ENCODE measurements at places on chromosomes 2 and 18. TPM values are rescaled to one million over a fixed set of nuclear protein-coding genes. Genes with fewer than 3 reads are reported as not detected.

DNA sequence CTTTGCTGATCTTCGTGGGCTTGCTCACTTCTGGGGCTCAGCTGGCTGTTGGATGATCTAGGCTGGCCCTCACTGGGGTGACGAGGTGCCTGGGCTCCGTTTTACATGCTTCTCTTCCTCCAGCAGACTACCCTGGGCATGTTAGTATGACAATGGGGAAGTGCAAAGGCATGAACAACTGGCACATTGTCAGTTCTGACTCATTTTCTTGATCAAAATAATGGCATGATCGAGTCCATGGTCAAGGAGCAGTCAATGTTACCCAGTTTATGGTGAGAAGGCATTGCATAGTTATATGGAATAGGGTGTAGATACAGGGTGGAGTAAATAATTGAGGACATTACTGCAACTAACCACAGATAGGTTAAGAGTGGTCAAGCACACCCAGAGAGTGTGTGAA lies 10.0 kb upstream of the UPP2 start:
- no peak for DNase-seq
- H3K27ac ChIP-seq: no peak overlapping the region
- peaks cover 7% of the 10 kb centered on the region for H3K4me1 ChIP-seq
- H3K36me3 ChIP-seq: no peaks in the 10 kb centered on the region
- H3K27me3 ChIP-seq: no peaks in the 10 kb centered on the region
- no peak overlapping the region for H3K4me3 ChIP-seq

- no peaks in the 10 kb centered on the region for H3K27me3 ChIP-seq
- H3K4me1 ChIP-seq: peaks cover 8% of the 10 kb centered on the region
- H3K36me3 ChIP-seq: no peaks in the 10 kb centered on the region
- no peak for DNase-seq
- no peak overlapping the region for H3K4me3 ChIP-seq
- no peak overlapping the region for H3K27ac ChIP-seq
These were observed 299.1 kb upstream of the SPRED2 start for GRCh38 chr2:65731476-65731875.

DNA sequence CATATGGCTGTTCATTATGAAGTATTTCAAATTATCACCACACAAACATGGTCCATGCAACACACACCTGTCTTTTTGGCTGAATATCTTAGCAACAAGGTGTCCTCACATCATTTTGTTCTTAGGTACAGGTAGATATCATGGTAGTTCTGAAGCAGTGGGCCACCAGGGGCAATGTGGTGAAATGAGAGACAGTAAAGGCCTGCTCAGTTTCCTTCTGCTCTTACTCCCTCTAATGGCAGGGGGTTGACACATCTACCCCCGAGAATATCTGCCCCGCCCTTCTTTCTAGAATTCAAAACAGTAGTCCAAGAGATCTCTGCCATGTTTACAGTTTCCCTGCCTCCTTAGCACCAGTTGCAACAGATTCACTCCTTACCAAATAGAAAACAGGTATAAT lies 147.0 kb upstream of the KLHL14 start:
- H3K27ac ChIP-seq: no peak overlapping the region
- DNase-seq: peak; percentile 12
- no peak overlapping the region for H3K4me3 ChIP-seq
- H3K4me1 ChIP-seq: no peaks in the 10 kb centered on the region

- no peaks in the 10 kb centered on the region for H3K36me3 ChIP-seq
- H3K4me3 ChIP-seq: no peak overlapping the region
- no peak overlapping the region for H3K27ac ChIP-seq
- H3K27me3 ChIP-seq: no peaks in the 10 kb centered on the region
- no peaks in the 10 kb centered on the region for H3K4me1 ChIP-seq
- DNase-seq: no peak
These were observed 10.7 kb downstream of the COL6A3 start for GRCh38 chr2:237403024-237403882.

- H3K4me3 ChIP-seq: no peak overlapping the region
- H3K4me1 ChIP-seq: no peaks in the 10 kb centered on the region
- no peak overlapping the region for H3K27ac ChIP-seq
These were observed 53.1 kb upstream of the ABCA12 start for GRCh38 chr2:215191477-215191876.

Gene GPR55
- total RNA-seq: not detected

GRCh38 chr2:223416815-223417610 lies 185.1 kb downstream of the SCG2 start:
- no peaks in the 10 kb centered on the region for H3K27me3 ChIP-seq
- H3K36me3 ChIP-seq: no peaks in the 10 kb centered on the region
- H3K4me3 ChIP-seq: no peak overlapping the region
- no peaks in the 10 kb centered on the region for H3K4me1 ChIP-seq
- H3K27ac ChIP-seq: no peak overlapping the region
- no peak for DNase-seq

Gene TEX44
- total RNA-seq: not detected

DNA sequence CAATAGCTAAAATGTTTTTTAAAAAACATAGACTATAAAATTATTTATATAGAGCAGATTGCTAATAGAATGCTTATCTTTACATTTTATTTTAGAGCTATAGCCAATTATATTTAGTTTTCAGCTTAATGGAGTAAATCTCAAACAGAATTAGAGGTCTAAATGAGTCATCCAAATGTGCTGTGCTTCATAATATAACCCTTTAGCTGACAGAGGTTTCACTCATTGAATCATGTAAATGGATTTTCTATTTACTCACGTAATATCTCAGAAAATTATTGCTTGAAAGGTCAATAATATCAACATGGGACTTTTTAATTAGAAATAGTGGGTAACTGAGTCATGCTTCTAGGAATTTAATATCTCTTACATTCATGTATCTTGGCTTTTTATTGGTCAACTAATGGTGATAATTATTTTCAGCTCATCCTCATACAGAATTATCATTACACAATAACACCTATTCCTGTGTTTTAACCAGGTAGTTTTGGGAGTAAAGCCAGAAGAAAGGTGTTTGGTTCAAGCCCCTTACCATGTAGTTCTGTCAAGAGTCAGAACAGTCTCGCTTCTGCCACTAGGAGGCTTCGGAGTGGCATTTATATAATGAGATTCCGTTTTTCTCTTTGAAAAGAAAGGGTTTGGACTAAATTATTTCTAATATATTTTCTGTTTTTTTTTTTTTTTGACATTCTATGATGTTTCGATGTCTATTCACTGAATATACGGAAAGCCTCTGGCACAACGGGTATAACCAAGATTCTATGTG lies 217.6 kb downstream of the CDH7 start:
- H3K36me3 ChIP-seq: no peaks in the 10 kb centered on the region
- H3K27me3 ChIP-seq: no peaks in the 10 kb centered on the region
- no peak overlapping the region for H3K27ac ChIP-seq
- no peak overlapping the region for H3K4me3 ChIP-seq
- no peak for DNase-seq

DNA sequence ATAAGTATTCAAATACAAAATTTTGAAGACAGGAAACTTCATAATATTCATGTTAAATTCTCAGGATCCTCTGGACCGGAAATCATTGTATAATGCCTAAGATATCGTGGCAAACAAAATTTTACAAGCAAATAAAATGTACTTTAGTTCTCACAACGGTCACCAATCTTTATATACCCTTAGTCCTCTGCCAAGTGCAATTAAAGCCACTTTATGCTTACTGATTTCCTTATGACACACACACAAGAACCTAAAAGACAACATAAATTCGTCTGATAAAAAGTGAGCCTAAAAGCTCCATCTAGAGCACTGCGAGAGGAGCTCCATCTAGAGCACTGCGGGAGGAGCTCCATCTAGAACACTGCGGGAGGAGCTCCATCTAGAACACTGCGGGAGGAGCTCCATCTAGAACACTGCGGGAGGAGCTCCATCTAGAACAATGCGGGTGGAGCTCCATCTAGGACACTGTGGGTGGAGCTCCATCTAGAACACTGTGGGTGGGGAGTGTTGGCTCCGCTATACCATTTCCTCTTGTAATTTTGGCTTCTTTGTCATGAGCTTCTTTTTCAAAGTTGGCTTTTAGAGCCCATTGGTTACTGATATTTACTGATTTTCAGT lies 15.9 kb downstream of the ATP8B1 start:
- no peak overlapping the region for H3K4me3 ChIP-seq
- DNase-seq: no peak
- no peak overlapping the region for H3K27ac ChIP-seq
- no peaks in the 10 kb centered on the region for H3K36me3 ChIP-seq
- H3K4me1 ChIP-seq: peaks cover 72% of the 10 kb centered on the region

- no peak for DNase-seq
- H3K36me3 ChIP-seq: no peaks in the 10 kb centered on the region
- H3K4me3 ChIP-seq: no peak overlapping the region
- H3K4me1 ChIP-seq: peaks cover 5% of the 10 kb centered on the region
These were observed 69.7 kb upstream of the ZNF516 start for GRCh38 chr18:76564655-76565237.

Gene ELOA2
- total RNA-seq: not detected

Gene GPC1
- 30.7 TPM for total RNA-seq

DNA sequence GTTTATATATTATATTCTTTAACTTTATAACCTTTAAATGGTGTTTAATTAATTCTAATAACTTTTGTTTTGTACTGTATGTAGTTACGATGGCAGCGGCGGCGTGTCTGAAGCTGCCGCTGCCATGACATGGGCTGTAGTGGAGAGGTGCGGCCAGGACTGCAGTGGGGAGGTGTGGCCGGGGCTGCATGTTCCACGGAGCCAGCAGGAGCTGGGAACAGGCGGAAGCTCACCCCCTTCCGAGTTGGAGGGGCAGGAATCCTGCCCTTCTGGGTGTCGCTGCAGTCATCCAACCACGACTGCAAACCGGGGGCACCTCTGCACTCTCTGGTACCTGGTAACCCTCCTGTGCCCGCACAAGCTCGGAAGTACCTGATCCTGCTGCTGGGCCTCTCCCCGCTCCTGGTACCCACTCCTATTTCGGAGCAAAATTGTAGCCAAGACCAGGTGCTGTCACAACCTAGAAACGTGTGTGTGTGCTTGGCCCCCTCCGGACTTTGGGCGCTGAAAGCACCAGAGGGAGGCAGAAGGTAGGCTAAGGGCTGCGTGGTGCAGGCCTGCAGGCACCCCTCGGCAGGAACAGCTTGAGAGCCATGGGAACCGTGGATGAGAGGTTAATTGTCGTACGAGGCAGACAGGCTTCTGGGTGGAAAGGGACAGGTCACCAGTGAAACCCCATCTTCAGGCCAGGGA lies 1329.7 kb upstream of the SLC39A10 start:
- DNase-seq: no peak
- no peaks in the 10 kb centered on the region for H3K27me3 ChIP-seq
- H3K4me3 ChIP-seq: no peak overlapping the region
- no peaks in the 10 kb centered on the region for H3K4me1 ChIP-seq

Gene PLGLB1
- total RNA-seq: 3.4 TPM

- no peak overlapping the region for H3K27ac ChIP-seq
- no peaks in the 10 kb centered on the region for H3K27me3 ChIP-seq
- no peaks in the 10 kb centered on the region for H3K36me3 ChIP-seq
- peaks cover under 1% of the 10 kb centered on the region for H3K4me1 ChIP-seq
- no peak for DNase-seq
These were observed 160.7 kb downstream of the RTP5 start for GRCh38 chr2:242030226-242030575.

- H3K4me3 ChIP-seq: no peak overlapping the region
- peak; percentile 52 for DNase-seq
- H3K36me3 ChIP-seq: no peaks in the 10 kb centered on the region
- H3K4me1 ChIP-seq: peaks cover 37% of the 10 kb centered on the region
These were observed 105.0 kb downstream of the NEDD4L start for GRCh38 chr18:58148954-58149471.

DNA sequence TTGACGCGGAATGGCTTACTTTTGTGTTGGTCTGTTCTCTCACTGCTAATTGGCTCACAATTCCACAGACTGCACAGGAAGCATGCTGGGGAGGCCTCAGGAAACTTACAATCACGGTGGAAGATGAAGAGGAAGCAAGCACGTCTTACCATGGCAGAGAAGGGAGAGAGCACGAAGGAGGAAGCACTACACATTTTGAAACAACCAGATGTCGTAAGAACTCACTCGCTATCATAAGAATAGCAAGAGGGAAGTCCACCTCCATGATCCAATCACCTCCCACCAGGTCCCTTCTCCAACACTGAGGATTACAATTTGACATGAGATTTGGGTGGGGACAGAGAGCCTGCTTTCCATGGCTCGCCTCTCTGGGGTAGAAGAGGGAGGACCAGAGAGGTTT lies 106.2 kb downstream of the KCNF1 start:
- H3K27me3 ChIP-seq: no peaks in the 10 kb centered on the region
- H3K27ac ChIP-seq: no peak overlapping the region
- H3K4me3 ChIP-seq: no peak overlapping the region
- no peak for DNase-seq

- DNase-seq: no peak
- no peak overlapping the region for H3K27ac ChIP-seq
- H3K27me3 ChIP-seq: no peaks in the 10 kb centered on the region
- H3K36me3 ChIP-seq: no peaks in the 10 kb centered on the region
These were observed 163.2 kb downstream of the KCNE4 start for GRCh38 chr2:223215254-223215516.

- H3K4me3 ChIP-seq: no peak overlapping the region
- H3K27ac ChIP-seq: no peak overlapping the region
- no peaks in the 10 kb centered on the region for H3K36me3 ChIP-seq
- no peak for DNase-seq
- no peaks in the 10 kb centered on the region for H3K4me1 ChIP-seq
These were observed 36.3 kb downstream of the ARHGEF33 start for GRCh38 chr2:38925982-38926381.

All from body of pancreas (tissue), 4 donors.